Stimulated activated CD8-positive, alpha-beta memory T cell treated with anti-CD3 and anti-CD28 coated beads, Interleukin-15, amount 100 ng/mL, for 24 hours (primary cell): ENCODE measurements at places on chromosomes 4 and X.

DNA sequence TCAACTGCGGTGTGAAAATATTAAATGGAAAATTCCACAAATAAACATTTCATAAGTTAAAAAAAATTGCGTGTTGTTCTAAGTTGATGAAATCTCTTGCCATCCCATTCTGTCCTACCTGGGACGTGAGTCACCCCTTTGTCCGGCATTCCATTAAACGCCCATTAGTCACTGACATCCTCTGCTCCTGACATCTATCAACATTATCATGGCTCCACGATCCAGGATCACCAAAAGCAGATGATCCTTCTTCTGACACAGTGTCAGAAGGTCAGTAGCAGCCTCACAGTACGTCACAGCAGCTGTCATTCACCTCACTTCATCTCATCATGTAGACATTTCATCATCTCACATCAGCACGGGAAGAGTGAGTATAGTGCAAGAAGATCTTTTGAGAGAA is 125.7 kb downstream of the ZNF827 start:
- DNase-seq, result no peak

DNA sequence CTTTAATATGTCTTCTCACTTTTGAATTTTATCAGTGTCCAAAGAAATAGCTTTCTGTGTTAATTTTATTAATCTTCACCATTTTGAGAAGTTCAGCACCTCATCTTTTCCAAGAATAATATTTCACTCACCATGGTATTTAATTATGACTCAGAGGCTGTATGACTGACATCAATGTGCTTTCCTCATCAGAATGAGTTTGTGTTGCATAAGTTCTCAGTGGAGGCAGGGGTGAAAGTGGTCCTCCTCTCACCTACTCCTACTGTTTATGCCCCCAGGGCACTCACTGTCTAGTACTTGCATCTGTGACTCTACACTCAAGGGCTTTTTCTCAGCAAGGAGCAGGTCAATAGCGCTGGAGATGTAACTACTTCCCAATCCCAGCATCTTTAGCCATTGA is 905.3 kb upstream of the INTU start:
- no peak for DNase-seq

DNA sequence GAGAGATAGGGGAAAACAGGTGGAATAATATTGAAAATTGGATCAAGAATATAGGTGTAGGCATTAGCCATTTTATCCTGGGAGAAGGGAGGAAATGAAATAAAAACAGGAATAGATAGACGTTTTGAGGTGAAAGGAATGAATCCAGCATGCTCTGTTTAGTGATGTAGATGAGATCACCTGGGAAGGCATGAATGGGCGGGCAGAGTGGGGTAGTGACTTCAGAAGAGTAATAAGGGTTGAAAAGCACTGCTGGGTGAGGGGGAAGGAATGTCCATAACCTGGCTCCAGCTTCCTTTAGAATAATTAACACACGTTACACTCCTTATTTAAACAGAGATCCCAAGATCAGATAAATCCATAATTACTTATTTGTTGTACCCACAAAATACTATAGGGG is 191.1 kb upstream of the ANXA3 start:
- no peak for DNase-seq

DNA sequence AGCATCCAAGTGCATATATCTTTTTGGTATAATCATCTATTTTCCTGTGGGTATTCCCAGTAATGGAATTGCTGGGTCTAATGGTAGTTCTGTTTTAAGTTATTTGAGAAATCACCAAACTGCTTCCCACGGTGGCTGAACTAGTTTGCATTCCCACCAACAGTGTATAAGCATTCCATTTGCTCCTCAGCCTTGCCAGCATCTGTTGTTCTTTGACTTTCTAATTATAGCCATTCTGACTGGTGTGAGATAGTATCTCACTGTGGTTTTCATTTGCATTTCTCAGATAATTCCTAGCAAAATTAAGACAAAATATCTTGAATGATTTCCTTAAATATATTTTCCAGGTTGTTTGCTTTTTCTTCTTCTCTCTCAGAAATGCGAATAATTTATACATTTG is 341.1 kb downstream of the GBA3 start:
- no peak for DNase-seq

DNA sequence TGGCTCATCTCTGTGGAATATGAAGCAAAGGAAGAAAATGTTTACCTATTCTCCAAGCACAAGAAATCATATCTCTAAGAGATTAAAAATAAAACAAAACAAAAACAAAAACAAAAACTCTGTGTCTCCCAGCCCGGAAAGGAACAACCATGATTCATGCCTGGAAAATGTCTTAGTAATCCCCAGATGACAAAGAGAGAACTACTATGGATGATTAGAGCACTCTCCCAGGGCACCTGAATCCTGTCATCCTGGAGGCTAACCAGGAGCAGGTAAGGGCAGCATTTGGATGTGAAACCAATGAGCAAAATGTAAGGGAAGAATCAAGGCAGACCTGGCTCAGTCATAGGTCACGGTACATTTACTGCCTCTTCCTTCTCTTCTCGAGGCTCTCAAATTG is 1.7 kb upstream of the AKAP4 start:
- DNase-seq, result no peak

- DNase-seq, result no peak
Measured at GRCh38 chrX:136694431-136695087, 46.6 kb downstream of the CD40LG start.

GRCh38 chrX:45172890-45173289 is 27.8 kb downstream of the DIPK2B start:
- no peak for DNase-seq

- no peak for DNase-seq
Measured at GRCh38 chr4:47054130-47054529, 22.8 kb downstream of the GABRB1 start.

DNA sequence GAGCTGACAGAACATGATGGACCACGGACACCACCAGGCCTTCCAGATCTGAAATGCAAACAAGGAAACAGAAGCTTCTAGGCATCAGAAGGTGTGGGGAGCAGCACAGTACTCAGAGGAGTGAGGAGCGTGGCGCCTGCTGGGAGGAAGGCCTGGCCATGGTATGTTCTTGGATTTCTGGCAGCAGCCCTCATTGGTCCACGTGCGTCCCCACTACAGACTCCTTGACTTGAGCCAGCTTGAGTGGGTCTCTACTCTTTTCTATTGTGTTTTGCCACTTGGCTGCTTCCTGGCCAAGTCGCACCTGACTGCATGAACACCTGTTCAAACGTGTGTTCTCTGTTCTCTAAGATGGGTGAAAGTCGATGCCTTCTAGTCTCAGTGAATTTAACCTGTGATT is 18.0 kb downstream of the ZNF275 start:
- no peak for DNase-seq

- no peak for DNase-seq
Measured at GRCh38 chrX:42759881-42760280, 18.1 kb downstream of the PPP1R2C start.

DNA sequence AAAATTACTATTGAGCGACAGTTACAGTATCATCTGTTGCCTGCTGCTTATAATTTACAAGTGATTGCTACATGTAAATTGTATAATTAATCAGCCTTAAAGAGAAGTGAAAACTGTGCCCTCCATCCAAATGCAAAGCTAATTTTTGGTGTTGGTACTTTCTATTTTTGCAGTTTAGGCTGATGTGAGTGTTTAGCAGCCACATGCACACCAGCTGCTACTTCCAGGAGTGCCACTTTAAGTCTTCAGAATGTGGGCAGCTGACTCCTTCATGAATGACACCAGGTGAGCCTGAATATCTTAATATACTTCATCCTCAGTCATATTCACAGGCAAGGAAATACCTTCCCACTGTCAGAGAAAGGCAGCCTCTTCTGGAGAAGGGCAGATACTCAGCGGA is 149.8 kb upstream of the RASGEF1B start:
- DNase-seq, result no peak

DNA sequence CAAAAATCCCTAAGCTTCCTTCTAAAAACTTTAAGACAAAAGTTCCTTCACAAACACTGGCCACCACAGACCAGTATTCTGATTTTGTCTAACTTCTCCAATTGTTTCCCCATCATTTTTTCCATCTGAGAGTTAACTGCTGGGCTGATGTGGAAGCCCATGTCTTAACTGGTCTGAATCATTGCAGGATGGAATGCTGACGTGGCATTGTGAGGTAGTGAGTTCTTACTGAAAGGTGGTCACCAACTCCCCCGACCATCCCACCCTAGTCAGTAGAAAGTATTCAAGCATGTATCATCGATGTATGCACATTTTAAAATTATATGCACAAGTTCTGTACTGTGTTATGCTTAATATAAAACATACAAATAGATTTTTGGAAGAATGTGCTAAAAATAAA is 99.1 kb upstream of the SMIM10 start:
- DNase-seq, result no peak
